ENCODE measurements at places on chromosomes 6 and 20. TPM values are rescaled to one million over a fixed set of nuclear protein-coding genes. Genes with fewer than 3 reads are reported as not detected.

Gene MBOAT1
- total RNA-seq = 6.2 TPM

GRCh38 chr20:63054681-63055240, 48.0 kb upstream of the BHLHE23 start:
- DNase-seq = no peak

Gene SNTA1
- total RNA-seq = 70.7 TPM

DNA sequence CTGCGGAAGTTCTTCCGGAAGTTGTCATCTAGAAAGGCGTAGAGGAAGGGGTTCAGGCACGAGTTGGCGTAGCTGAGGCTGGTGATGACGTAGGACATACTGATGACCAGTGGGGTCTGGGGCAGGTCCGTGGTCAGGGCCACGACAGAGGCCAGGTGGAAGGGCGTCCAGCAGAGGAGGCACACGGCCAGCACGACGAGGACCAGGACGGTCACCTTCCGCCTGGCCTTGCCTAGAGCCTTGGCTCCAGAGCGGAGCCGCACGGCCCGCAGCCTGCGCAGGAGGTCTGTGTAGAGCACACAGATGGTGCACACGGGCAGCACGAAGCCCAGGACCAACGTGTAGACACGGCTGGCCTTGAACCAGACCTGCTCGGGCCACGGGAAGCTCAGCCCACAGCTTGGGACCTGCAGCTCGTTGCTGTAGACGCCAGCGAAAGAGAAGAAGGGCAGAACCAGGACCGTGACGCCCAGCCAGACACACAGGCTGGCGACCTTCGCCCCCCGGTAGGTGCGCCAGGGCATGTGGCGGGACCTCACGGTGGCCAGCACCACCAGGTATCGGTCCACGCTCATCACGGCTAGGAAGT, 1.4 kb downstream of the NPBWR2 start:
- no peak for DNase-seq

Gene SDCBP2
- total RNA-seq = 1.8 TPM

GRCh38 chr6:126017668-126018067, 31.3 kb downstream of the TRMT11 start:
- no peak for DNase-seq

Gene TRAPPC3L
- not detected for total RNA-seq

GRCh38 chr6:156801712-156802111, 24.5 kb downstream of the ARID1B start:
- DNase-seq = no peak

Measured in A172 (cell line).